Kidney (tissue), 22 donors: ENCODE measurements at places on chromosomes 5 and 9. TPM values are rescaled to one million over a fixed set of nuclear protein-coding genes. Genes with fewer than 3 reads are reported as not detected.

HAPLN1 gene
- 0.06 TPM for polyA plus RNA-seq

ANGPTL2 gene
- 4.3 TPM for polyA plus RNA-seq

PCDHB4 gene
- 0.90 TPM for polyA plus RNA-seq

AGXT2 gene
- polyA plus RNA-seq = 215 TPM

ARHGAP26 gene
- 2.5 TPM for polyA plus RNA-seq

GPR150 gene
- 0.19 TPM for polyA plus RNA-seq

BHMT2 gene
- polyA plus RNA-seq = 230 TPM

ZNF300 gene
- polyA plus RNA-seq = 4.0 TPM

PTGDS gene
- 709 TPM for polyA plus RNA-seq

SCGB3A2 gene
- not detected for polyA plus RNA-seq
